ENCODE measurements at places on chromosomes 3 and 15.

DNA sequence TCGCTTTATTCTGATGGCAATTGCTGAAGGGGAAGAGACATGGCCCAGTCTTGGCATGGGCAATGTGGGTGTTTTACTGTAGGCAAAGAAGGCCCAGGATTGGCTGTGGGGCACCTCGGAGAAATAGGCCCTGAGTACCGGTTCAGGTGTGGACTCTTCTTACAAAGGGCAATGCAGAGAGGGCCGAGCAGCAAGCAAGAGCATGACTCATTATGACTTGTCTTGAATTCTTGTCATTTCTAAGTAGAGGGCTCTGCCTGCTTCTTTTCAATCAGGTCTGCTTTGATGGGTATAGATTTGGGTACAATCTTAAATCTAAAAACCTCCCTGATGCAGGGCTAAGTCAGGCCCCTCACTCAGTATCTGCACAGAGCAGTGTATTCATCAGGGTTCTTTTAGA, 14.8 kb upstream of the BUB1B start:
- no peak for DNase-seq

GRCh38 chr3:114152519-114153151, 26.2 kb downstream of the DRD3 start:
- DNase-seq: peak; percentile 87

- no peak for DNase-seq
These were observed 40.1 kb downstream of the REC114 start for GRCh38 chr15:73483053-73483452.

GRCh38 chr3:114442246-114442645, 148.4 kb downstream of the TIGIT start:
- no peak for DNase-seq

Measured in activated CD4-positive, alpha-beta T cell treated with anti-CD3 and anti-CD28 coated beads, Interleukin-2, Interleukin-6, amounts not matched to agents 100 ng/mL and 50 ng/mL, durations not matched to agents 16 hours and 8 hours (primary cell).